ENCODE measurements at places on chromosomes 12 and 14.
A peak's percentile ranks its signal among the peaks of the same experiment; 100 is the strongest.

GRCh38 chr12:95836185-95836609 is 22.6 kb upstream of the SNRPF start:
- no peak for DNase-seq

DNA sequence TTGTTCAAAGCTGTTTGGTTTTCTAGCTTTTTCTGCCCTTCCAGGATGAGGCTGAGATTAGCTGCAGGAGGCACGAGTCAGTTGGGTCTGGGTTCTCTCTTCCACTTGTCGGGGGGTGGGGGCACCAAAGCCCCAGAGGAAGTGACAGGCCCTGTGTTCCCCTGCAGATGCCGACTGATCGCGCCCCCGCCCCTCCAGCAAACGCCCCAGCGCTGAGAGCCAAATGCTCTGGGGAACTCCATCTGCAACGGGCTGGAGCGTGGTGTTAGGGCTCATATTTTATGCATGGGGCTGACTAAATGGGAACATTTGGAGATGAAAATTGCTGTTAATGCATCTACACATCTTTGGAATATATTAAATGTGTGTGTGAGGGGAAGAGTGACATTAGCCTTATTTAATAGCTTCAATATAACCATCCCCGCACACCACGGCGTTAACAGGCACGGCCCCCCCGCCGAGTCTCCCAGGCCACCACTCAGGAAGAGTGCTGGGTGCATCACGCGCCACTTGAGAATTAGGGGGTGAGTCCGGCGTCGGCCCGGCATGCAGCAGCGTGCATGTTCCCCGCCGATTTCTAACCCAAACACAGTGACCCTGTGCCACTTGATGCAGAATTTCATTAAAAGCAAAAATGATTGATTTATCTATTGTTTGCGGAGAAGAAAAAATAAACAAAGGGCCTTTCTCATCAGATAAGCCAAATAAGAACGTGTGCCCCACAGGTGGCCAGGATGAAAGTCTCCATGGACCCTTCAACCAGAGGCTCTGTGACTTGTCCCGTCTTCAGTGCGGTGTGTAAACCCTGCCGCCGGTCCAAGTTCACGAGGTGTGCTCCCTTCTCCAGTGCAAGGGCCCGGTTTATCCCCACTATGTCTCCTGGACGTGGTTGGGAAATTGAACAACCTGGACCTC is 165.0 kb upstream of the RTL1 start:
- no peak for DNase-seq

GRCh38 chr12:17414596-17414995 is 675.4 kb downstream of the RERGL start:
- DNase-seq, result no peak

- DNase-seq, result no peak
These were observed 8.6 kb downstream of the ACVRL1 start for GRCh38 chr12:51915951-51916350.

DNA sequence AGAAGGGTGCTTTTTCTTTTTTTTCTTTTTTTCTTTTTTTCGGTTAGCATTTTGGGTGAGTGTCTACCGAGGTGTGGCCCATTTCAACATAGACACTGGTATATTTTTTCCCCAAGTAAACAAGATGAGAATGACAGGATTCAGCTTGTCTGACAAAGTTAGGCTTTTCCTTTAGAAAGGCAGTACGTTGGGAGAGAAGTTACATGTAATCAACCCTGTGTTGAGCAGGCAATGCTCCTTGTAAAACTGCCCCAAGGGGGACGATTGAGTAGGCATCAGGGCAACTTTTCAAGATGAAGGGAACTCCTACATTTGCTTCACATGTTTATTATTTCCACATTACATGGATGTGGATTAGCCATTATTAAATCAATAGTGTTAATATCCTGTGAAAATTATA is 1.7 kb downstream of the EMP1 start:
- DNase-seq, result no peak

GRCh38 chr14:62776300-62776699 is 269.0 kb downstream of the KCNH5 start:
- no peak for DNase-seq

GRCh38 chr12:62264706-62265105 is 4.5 kb downstream of the USP15 start:
- no peak for DNase-seq

DNA sequence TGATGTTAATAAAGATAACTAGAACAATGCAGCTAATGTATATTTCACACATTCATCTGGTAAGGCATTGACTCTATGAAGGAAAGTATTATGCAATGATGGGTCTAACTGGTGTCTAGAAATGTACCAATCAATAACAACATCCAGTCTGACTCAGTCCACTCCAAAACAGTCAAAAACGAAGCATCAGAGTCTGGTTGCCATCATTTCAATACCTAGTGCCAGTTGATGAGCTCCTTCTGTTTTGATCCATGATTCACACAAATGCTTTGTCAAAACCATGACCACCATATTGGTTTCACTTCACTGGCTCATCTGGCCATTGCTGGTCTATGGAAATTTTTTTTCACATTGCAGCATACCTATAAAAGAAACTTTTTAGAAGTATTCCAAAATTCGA is 747.2 kb upstream of the TMEM132C start:
- no peak for DNase-seq

DNA sequence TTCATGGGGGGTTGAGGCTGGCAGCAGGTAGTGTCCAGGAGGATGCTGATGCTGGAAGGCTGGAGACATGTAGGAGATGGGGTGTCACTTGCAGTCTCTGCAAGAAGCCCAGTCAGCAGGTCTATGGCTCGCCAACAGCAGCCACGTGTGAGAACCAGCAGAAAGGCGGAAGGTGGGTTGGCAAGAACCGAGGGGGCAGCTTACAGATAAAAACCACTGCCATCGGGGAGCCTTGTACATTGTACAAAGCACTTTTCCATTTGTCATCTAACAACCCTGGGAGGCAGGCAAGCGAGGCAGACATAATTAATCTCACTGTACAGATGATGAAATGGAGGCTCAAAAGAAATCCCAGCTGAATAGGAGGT is 167.2 kb downstream of the KCNA5 start:
- no peak for DNase-seq

DNA sequence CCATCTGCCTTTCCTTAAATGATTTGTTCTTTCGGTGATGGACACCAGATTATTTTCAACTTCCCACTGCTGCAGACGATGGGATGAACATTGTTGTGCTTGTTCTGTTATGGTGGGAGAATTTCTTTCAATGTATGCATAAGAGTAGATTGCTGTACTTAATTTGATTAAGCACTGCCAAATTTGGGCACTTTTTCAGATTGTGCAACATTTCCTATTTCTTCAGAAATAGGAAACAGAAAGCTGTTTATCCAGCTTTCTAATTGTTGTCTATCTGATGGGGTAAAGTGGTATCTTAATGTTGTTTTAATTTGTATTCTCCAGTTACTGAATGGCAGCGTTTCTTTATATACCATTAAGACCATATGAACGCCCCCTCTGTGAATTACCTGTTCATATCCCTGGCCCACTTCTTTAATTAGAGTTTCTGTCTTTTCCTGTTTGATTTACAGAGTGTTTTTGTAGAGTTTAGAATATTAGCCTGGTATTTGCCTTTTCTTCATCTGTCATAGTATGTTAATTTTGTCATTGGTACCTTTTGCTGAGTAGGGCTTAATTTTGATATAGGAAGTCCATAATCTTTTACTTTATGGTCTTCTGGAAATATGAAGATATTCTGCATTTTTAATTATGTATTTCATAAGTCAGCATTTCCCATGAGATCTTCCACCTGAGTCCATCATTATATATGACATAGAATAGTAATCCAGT is 59.6 kb downstream of the DIP2B start:
- no peak for DNase-seq

DNA sequence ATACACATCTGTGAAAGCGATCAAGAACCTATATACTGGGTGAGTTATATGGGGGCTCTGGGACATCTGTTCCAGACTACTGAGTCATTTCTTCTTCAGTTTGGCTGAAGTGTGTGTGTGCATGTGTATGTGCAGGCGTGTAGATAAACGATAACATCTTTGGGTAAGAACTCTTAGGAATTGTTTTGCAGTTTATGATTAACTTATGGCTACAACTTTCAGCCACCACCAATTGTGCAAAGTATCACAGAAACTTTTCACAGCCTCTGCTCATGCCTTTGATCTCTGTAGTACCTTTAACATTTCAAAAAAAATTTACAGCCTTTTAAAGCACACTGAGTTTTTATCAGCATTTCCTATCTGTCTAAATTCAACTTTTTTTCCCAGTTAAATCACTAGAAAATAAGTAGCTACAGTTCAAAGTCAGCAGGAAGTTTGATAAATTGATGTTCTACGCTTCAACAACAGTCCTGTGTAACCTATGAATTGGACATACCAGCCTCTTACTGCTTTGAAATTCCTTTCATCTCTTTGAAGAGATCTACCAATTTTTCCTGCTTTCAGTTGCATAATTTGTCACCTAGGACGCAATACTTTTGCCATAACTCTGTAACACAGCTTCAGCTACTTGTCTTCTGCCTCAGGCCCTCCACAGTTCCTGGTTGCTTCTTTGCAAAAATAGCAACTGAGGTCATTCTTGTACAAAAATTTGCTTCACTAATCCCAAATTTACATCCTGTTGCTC is 43.0 kb downstream of the PPM1H start:
- DNase-seq, result no peak

DNA sequence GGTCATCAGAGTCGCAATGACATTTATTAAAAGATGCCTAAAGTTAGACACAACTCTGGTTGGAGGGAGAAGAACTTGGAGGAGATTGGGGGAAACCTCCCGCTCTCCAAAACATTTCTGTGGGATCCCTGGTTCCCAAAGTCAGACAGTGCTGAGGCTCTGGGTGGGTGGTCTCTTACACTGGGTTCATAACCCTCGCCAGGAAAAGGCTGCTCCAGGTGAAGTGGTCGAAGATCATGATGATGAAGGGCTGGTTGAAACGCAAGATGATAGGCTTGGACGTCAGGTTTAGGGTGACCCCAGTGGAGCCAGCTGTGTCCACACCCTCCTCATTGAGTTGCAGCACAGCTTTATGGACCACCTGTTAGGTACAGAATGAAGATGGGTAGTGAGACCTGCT is 11.2 kb upstream of the SERPINA10 start:
- no peak for DNase-seq

DNA sequence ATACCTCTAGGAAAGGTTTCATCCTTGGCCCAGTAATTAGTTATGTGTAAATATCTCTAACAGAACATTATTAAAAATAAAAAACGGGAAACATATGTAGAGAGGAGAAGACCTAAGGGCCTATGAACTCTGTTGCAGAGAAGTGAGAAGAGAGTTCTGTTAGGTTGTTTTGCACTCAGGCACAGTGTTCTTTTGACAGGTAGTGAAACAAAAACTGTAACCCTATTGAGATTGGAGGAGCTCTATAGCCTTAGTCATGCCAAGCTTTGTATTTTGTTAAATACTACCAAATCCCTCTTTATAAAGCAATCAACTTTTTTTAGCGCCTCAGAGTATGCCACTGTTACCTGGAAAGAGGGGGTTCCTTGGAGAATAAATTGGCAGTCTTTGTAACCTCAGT is 77.6 kb downstream of the CNTN1 start:
- no peak for DNase-seq

GRCh38 chr12:121579981-121580868 is 598 bp downstream of the KDM2B start:
- DNase-seq, result peak; percentile 89

GRCh38 chr14:89422952-89423345 is 5.9 kb upstream of the FOXN3 start:
- no peak for DNase-seq

DNA sequence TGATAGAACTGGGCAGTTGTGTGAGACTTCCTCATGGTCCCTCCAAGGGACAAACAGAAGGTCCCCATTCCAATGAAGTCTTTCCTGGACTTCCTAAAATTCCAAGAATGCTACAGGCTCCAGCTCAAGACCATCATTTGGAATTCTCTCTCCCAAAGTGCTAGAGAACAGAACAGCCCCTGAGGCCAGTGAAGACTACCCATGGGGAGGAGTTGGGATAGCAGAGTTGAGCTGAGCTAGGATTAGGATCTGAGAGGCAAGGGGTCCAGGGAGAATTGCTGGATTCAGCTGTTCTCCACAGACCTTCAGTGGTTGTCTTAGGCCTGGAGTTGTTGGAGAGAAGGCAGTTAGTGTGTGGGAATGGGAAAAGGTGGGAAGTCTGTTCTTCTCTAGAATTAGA is 10.8 kb downstream of the KRT1 start:
- no peak for DNase-seq

- no peak for DNase-seq
These were observed 1296.5 kb downstream of the TMEM121 start for GRCh38 chr14:106822905-106823304.

DNA sequence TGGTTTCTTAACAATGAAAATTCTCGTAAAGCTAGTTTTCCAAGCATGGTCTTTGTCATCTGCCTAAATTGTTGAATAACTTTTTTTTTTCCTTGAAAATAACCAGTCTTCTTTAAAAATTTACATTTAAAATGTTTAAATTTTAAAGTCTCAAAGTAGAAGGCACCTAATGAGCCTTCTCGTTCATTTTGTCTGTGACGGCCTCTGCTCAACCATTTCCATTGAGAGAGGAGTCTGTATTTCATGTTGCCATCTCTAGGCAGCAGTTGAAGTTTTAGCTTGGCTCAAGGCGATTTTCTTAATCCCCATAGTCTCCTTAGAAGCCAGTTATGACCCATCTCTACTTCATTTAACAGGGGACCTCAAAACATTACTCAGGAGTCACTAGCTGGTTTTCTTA is 69.1 kb downstream of the PAPOLA start:
- no peak for DNase-seq

- DNase-seq, result no peak
These were observed 46.1 kb upstream of the PTPRO start for GRCh38 chr12:15276088-15276698.

- DNase-seq, result no peak
These were observed 1231.2 kb upstream of the FLRT2 start for GRCh38 chr14:84298663-84299195.

DNA sequence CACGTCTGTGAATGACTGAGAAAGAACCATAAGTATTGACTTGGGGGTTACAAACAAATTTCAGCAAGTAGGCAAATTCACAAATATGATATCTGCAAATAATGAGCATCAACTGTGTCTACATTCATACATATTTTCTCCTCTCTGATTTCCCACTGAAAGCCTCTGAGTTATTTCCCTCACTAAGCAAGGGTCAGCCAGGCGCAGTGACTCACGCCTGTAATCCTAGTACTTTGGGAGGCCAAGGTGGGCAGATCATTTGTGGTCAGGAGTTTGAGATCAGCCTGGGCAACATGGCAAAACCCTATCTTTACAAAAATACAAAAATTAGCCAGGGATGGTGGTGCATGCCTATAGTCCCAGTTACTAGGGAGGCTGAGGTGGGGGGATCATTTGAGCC is 80.8 kb downstream of the SLC25A21 start:
- DNase-seq, result no peak

- no peak for DNase-seq
These were observed 283.0 kb upstream of the PRKD1 start for GRCh38 chr14:30210630-30211029.

DNA sequence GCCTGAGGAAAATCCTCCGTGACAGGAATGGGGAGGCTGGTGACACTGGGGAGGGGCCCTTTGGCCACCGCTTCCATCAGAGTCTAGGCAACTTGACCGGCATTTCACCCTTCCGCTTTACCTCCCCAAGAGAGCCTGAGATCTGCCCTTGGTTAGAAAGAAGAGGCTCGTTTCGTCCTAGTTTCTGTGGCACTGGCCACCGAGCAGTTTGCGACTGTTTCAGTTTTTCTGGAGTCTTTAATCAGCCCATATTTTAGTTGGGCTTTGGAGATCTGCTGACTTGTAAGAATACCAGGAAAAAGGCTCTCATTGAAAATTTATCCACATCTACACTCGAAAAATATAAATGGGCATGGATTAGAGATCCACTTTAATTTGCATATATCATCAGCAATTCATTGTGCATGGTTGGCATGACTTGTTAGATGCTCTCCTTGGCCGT is 414 bp upstream of the ANKS1B start:
- no peak for DNase-seq

- DNase-seq, result no peak
These were observed 11.9 kb downstream of the BDKRB1 start for GRCh38 chr14:96267916-96268315.
